ENCODE measurements at places on chromosomes 11 and 22.

- no peak overlapping the region for H3K27ac ChIP-seq
- no peaks in the 10 kb centered on the region for H3K36me3 ChIP-seq
- H3K4me1 ChIP-seq = no peaks in the 10 kb centered on the region
- no peak overlapping the region for H3K4me3 ChIP-seq
- no peaks in the 10 kb centered on the region for H3K27me3 ChIP-seq
These were observed 51.5 kb downstream of the FAM181B start for GRCh38 chr11:82682003-82682751.

- H3K4me3 ChIP-seq = no peak overlapping the region
- no peak for DNase-seq
- H3K4me1 ChIP-seq = peaks cover 25% of the 10 kb centered on the region
- no peaks in the 10 kb centered on the region for H3K36me3 ChIP-seq
- no peaks in the 10 kb centered on the region for H3K27me3 ChIP-seq
These were observed 133.4 kb downstream of the EHF start for GRCh38 chr11:34754171-34754823.

GRCh38 chr11:75145196-75145971 is 5.5 kb upstream of the SLCO2B1 start:
- no peak overlapping the region for H3K4me3 ChIP-seq
- no peaks in the 10 kb centered on the region for H3K27me3 ChIP-seq
- no peaks in the 10 kb centered on the region for H3K36me3 ChIP-seq
- H3K4me1 ChIP-seq = peaks cover 7% of the 10 kb centered on the region
- H3K27ac ChIP-seq = no peak overlapping the region
- no peak for DNase-seq

DNA sequence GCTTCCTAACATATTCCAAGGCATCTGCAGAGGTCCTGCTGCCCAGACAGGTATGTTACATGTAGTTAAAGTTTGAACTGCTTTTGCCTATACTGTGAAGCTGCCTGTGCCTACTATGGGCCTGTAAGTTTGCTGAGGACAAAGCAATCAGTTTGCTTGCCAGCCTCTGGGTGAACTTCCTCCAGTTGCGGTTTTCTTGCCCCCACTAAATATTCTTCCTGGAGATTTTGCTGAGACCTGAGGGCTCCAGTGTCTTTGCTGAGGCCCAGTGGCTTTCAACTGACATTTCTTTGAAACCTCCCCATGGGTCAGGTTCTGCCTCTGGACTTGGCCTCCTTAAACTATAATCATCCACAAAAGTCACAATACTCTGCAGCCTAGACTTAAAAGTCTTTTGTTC is 29.6 kb upstream of the MMP20 start:
- H3K36me3 ChIP-seq = no peaks in the 10 kb centered on the region
- no peak overlapping the region for H3K4me3 ChIP-seq
- DNase-seq = no peak
- no peaks in the 10 kb centered on the region for H3K4me1 ChIP-seq
- no peak overlapping the region for H3K27ac ChIP-seq
- H3K27me3 ChIP-seq = no peaks in the 10 kb centered on the region

DNA sequence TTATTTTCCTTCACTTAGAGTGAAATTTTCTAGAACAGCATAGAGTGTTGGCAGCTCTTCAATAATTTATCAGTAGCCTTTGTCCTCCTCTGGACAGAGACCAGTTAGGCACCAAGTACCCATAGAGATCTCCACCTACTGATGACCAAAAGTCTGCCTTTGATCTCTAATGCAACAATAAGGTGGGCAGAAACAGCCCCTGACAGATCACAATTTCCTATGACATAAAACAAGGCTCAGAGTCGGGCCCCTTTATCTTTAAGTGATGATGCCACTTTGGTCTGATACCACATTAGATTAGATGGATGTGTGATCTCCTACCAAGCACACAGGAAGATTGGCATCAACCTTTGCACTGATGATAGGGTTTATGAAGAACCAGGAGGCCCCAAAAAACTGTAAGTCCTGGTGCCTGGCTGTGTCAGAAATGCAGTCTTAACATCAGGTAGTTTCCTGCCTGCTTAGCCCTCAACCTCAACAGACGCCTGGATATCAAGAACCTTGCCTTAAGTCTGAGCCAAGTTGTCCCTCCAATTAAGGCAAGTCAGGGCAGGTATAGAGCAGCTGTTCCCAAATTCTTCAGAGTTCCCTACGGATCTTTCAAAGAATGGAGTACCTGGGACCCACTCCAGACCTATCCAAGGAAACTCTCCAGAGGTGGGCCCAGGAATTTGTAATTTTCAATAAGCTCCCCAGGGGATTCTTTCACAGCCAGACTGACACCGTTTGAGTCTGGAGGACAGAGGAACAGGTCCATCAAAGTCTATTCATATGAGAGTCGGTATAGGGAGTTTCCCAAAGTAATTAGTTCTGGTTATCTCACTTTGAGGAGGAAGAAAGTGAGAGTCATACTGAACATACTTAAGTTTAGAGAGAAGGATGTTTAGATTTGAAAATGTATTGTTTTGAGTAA is 30.6 kb upstream of the TMPRSS4 start:
- H3K27me3 ChIP-seq = no peaks in the 10 kb centered on the region
- H3K36me3 ChIP-seq = no peaks in the 10 kb centered on the region
- DNase-seq = no peak
- no peak overlapping the region for H3K4me3 ChIP-seq
- H3K27ac ChIP-seq = no peak overlapping the region

Measured in gastrocnemius medialis (tissue), 4 donors.